Hematopoietic multipotent progenitor cell treated with erythropoietin and hydrocortisone succinate and interleukin-3 and kit ligand, for 17 days (in vitro differentiated cells): ENCODE measurements at places on chromosomes 6 and 20.

DNA sequence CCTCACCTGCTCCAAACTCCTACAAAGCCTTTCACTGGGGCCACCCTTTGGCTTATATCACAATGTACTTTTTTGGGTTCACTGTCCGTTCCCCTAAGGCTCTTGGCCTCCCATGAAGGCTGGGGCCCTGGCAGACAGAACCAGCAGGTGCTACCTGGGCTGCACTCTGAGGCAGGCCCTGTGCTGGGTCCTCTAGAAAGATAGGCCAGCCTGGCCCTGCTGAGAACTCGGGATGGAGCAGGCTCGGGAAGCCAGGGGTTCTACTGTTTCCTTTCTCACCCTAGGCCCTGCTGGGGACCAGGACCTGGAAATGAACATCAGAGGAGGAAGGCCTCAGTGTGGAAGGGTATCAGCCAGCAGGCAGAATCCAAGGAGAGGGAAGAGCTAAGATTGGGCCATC, 79.5 kb downstream of the MRPL14 start:
- DNase-seq = no peak

- DNase-seq = no peak
These were observed 1.7 kb upstream of the POU5F1 start for GRCh38 chr6:31171931-31172905.

DNA sequence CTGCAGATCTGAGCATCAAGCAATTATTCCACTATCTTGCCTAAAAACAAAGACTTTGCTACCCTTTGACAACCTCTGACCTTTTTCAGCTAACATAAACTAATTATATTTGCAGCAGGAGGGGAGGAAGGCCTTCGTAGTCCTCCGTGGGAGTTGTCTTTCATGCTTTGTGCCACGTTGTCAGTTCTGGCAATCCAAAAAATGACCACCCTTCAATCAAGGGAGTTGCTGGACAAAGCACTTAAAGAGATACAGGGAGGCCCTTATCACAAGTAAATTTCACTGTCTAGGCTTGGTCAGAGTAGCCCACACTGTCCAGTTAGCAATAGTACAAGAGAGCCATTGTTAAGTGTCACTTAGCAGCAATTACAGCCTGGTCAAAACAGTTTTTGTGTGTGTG, 578.9 kb downstream of the HAO1 start:
- DNase-seq = no peak

- DNase-seq = no peak
These were observed 7.7 kb downstream of the CARMIL1 start for GRCh38 chr6:25286891-25287290.

DNA sequence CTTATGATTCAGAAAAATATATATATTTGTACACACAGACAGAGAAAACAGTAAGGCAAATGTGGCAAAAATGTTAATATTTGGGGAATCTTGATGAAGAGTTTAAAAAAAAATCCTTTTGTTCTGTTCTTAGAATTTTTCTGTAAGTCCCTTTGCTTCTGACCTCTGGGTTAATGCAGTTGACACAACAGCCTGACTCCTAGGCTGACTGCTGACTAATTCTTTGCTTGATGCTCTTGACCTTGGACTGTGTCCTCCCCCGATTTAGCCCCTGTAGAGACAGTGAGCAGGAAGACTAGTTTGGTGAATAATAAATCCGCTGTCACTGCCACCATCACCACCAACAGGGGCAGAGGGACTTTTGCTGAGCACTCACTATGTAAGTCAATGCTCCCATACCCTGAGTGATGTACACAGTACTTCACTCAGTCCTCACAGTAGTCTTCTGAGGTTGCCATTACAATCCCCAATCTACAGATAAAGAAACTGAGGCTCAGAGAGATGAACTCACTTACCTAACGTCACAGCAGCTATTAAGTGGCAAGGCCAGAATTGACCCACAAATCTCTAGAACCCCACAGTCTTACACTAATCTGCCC, 71.7 kb downstream of the SNX5 start:
- no peak for DNase-seq
